ENCODE measurements at places on chromosomes 16 and 17. TPM values are rescaled to one million over a fixed set of nuclear protein-coding genes. Genes with fewer than 3 reads are reported as not detected.

DNA sequence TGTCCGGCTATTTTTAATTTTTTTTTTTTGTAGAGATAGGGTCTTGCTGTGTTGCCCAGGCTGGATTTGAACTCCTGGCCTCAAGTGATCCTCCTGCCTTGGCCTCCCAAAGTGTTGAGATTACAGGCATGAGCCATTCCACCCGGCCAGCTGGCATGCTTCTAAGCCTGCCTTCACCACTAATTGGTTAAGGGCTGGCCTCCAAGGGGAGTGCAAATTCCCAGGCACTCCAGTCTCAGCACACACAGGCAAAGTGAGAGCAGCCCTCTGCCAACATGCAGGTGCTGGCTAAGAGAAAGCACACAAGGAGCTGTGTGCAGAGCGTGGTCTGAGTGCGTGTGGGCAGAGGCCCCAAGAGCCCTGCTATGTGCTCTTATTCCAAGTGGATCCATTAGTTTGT is 149.8 kb upstream of the HS3ST2 start:
- no peak for DNase-seq

GRCh38 chr17:6853764-6854442 is 22.4 kb upstream of the TEKT1 start:
- DNase-seq, result no peak

DNA sequence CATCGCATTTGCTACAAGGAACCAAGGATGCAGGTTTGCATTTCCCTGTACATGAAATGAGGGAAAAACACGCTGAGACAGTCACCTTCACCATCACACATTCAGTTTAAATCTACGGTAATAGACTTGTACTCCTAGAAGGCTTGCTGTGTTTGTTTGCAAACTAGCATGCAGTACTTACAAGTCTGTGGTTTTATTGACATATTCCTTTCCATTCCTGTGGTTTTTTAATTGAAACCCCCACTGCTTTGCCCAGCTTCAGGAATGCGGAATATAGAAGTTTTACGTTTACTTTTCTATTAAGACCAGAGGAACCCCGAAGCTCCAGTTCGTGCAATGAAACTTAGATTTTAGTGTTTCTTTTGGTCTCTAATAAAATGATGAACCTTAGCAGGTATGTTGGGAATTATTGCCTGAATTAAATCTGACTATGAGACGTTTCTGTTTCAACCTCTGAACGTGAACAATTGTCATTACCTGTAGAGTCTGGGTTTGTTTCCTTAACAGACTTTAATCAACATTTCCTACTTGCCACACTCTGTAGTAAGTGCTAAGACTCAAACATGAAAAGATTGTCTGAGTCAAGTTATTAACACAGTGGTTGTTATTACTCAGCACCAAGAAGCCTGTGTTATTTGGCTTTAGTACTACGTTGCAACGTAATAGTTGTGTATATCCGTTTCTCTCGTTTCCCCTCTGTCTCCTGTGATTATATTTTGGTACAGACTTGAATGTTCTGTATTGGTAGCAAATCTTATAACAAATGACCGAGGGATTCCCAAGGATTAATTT is 793.3 kb upstream of the GOT2 start:
- no peak for DNase-seq

DNA sequence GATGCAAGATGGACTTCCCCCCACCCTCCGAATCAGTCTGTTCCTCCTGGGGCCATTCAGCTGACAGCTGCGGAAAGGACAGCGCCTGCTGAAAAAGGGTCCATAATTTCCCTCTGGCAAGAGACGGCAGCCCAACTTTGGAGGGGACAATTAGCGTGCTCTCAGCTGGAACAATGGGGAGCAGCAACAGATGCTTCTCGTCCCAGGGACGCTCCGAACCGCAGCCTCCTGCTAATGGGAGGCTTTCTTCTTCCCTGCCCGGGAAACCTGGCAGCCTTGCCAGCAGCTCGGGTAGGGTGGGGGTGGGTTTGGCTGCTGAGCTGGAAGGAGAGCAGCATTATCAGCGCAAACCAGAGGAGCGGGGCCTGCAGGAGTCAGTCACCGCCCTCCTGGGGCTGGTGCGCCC is 500.0 kb upstream of the SALL1 start:
- no peak for DNase-seq

DNA sequence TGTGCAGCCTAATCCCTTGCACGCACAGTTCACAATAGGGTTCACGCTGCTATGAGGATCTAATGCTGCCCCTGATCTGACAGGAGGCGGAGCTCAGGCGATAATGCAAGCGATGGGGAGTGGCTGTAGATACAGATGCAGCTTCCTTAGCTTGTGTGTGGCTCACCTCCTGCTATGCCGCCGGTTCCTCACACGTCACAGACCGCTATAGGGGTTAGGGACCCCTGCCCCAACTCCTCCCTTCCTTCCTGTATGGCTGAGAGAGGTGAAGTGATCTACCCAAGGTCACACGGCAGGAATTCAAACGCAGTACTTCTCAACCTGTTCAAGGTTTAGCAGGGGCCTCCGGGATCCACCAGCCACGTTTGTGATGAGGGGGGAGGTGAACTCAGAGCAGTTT is 13.4 kb upstream of the PLLP start:
- no peak for DNase-seq

PRRT2 gene
- total RNA-seq, result 3.6 TPM

KRTAP4-3 gene
- 2.0 TPM for total RNA-seq

- peak; percentile 8 for DNase-seq
Measured at GRCh38 chr17:56786989-56787482, 46.7 kb downstream of the C17orf67 start.

GRCh38 chr16:22186517-22186916 is 19.6 kb upstream of the EEF2K start:
- DNase-seq, result no peak

DNA sequence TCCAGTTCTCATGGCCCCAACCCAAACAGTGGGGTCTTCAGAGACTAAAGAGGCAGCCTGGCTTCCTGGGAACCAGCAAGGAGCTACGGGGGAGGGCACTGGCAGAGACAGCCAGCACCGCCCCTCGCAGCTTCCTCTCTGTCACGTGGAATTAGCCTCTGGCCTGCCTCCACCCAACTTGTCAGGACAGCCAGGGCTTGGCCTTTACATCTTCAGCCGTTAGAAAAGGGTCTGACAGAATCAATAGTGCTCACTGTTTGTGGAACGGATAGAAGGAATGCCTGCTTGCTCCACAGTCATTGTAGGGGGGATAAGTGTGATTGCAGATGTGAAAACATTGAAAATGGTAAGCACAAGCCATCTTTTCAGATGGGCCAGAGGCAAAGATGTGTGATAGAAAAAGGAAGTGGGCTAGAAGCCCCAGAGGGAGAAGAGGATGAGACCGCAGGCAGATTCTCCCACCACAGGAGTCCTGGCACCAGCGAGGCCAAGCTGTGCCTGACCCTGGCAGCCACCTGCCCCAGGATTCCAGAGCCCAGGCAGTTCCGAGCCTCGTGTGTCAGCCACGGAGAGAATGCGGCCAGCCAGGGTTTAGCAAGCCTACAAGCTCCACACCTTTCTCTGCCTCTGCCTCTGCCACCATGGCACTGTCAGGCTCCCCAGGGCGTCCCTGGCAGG is 18.6 kb downstream of the GRIN2C start:
- peak; percentile 17 for DNase-seq

DNA sequence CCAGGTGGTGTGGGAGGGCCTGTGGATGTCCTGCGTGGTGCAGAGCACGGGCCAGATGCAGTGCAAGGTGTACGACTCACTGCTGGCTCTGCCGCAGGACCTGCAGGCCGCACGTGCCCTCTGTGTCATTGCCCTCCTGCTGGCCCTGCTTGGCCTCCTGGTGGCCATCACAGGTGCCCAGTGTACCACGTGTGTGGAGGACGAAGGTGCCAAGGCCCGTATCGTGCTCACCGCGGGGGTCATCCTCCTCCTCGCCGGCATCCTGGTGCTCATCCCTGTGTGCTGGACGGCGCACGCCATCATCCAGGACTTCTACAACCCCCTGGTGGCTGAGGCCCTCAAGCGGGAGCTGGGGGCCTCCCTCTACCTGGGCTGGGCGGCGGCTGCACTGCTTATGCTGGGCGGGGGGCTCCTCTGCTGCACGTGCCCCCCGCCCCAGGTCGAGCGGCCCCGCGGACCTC is 798 bp downstream of the CLDN9 start:
- DNase-seq, result no peak

RAD51D gene
- 4.9 TPM for total RNA-seq

- DNase-seq, result no peak
Measured at GRCh38 chr16:84851192-84852127, 31.7 kb downstream of the CRISPLD2 start.

ZNF200 gene
- total RNA-seq, result 5.6 TPM

KRTAP3-1 gene
- total RNA-seq, result 5.3 TPM

- DNase-seq, result no peak
Measured at GRCh38 chr16:63442246-63442645, 1406.0 kb upstream of the CDH8 start.

FZD2 gene
- total RNA-seq, result 5.7 TPM

OR1D2 gene
- total RNA-seq, result not detected

- no peak for DNase-seq
Measured at GRCh38 chr16:88502371-88502770, 49.3 kb downstream of the ZFPM1 start.

DNA sequence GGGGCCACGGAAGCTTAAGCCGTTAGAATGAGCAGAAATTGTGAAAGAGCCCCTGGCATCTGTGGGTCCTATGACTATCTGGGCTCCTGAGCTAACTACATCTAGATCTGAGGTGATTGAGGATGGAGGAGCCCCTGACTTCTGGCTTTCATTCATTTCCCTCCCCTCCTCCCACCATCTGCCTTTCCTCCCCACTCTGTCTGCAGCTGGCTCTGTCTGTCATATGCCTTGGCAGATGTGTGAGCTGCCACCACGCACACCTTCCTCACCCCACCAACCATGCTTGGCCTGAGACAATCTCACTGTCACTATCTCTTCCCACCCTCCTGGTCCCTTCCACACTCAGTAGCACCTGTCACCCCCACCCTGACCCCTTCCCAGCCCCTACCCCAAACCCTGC is 5.1 kb downstream of the CD300E start:
- DNase-seq, result no peak

DNA sequence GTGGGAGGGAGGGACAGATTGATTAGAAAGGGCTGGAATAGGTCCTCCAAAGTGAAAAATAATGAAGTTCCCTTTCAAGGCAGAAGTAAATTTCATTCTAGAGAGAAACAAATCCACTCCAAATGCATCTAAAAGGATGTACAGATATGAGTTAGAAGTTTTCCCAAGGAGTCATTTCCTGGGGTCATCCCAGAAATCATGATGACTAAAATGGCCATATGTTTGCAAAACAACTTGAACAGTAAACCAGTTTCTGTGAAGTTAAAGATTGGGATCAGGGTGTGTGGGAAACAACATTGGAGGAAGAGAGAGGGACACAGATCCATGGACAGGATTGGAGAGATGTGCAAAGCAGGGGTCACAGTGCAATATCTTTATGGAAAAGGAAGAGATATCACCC is 32.5 kb upstream of the ARHGAP44 start:
- DNase-seq, result no peak

DNA sequence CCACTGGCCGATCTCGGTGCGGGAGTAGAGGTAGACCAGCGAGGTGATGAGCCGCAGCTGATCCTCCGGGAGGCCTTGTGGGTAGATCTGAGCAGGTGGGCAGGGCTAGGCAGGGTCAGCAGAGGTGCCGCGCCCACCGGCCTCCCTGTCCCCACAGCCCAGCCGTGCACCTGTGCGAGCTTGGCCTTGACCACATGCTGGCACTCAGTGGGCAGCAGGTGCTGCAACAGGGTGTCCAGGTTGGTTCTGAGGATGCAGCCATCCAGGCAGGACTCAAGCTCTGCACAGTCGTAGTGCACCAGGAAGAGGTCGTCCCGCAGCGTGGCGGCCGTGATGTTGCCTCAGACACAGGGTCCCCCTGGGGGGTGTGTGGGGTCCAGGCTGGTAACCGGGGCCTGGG is 12.4 kb downstream of the MSLN start:
- no peak for DNase-seq

DNA sequence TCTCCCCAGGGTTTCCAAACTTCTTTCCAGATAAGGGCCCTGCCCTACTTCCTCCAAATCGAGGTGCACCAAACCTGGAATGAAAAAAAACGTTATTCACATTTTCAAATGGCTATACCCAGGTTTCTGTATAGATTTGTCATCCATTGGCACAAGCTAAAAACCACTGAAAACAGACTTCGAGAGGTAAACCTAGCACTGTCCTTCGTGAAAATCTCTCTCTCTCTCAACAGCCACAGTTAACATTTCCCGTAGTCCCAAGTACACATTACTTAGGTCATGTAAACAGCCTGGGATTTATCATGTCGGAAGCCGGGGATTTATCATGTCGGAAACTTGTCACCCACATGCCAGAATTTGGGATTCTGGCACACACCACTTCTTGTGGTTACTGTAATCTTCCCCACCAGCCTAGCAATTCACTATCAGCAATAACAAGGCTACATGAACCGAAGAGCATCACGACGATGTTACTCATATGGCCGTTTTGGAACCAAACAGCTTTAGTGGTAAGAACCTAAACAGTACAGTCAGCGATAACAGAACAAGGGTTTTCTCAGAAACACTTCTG is 1.2 kb downstream of the DDX5 start:
- peak; percentile 74 for DNase-seq

DNA sequence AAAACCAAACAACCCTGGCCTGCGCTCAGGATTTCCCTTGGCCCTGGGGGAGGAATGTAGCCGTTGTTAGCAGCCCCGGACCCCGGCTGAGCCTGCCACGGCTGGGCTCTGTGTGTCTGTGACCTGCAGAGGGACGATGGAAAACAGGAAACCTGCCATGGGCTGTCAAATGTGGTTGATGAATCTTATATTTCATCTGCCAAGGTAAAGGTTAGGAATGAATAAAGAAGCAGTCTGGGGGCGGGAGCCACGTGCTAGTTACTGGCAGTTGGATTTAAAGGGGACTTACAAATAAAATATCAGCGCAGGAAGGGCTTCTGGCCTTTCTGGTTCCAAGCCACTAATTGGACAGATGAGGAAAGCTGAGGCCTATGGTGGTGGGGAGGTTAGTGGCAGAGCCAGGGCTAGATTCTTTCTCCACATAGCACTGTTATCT is at the start of gene KRT23:
KRT23 (minus strand) TSS at position 263 of the 436 bp plus-strand sequence. CDS start 1,043 bp downstream, outside the sequence.
- no peak for DNase-seq

DNA sequence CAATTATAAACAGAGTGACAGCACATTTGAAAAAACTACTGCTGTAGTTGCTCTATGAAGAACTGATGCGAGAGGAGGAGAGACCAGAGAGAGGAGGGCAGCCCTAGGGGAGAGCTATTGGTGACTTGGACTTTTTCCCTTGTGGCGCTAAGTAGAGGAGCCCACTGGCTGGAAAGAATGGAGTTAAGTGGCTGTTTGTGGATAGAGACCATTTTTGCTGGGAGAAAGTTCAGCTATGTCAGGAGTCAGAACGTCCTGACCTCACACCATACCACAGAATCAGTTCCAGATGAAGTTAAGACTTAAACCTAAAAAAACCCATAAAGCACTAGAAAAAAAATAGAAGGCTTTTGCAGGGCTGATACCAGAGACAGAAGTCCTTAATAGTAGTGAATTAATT is 2.0 kb downstream of the POLR2A start:
- DNase-seq, result peak; percentile 40

DNA sequence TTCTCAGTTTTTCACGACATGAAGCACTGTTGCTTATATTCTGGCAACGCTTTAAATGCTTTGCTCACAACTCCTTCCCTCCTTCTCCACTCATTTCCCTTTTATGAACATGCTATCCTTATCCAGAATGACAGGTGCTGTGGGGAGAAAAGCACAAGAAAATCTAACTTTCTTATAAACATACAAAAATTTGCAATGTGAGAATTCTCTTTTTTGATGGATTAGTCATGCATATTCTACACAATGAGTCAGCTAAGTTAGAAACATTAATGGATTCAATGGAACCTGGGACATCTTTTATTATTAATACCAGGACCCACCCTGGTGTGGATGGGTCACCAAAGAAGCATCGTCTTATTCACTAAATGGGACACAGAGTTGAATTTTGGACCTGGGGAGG is 234.6 kb upstream of the CDH5 start:
- no peak for DNase-seq

- DNase-seq, result no peak
Measured at GRCh38 chr17:61159221-61159814, 240.3 kb upstream of the TBX2 start.

ABCA6 gene
- 46.1 TPM for total RNA-seq

Data from skin of body (tissue), 3 donors.